Glomerular endothelial cell (primary cell): ENCODE measurements at places on chromosomes 2 and 18. TPM values are rescaled to one million over a fixed set of nuclear protein-coding genes. Genes with fewer than 3 reads are reported as not detected.
A peak's percentile ranks its signal among the peaks of the same experiment; 100 is the strongest.

DNA sequence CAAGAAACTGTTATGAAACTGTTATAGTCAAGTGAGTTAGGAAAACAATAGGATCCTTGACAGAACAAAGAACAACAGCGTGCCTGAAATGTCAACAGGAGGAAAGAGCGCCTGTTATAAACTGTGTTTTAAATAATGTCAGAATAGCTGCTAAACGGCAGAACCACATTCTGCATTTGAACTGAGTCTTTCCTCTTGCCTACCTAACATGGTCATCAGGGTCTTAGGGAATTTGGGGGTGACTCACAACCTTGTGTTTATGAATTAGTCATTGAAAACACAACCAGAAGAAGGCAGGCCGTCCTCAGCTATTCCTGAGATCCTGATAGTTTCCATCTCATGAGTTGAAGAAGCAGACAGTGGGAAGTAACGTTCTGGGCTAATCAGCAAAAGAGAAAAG lies 222.0 kb upstream of the FN1 start:
- DNase-seq = peak; percentile 65

- DNase-seq = no peak
Observed at GRCh38 chr18:2898186-2898640, 51.4 kb downstream of the EMILIN2 start.

DNA sequence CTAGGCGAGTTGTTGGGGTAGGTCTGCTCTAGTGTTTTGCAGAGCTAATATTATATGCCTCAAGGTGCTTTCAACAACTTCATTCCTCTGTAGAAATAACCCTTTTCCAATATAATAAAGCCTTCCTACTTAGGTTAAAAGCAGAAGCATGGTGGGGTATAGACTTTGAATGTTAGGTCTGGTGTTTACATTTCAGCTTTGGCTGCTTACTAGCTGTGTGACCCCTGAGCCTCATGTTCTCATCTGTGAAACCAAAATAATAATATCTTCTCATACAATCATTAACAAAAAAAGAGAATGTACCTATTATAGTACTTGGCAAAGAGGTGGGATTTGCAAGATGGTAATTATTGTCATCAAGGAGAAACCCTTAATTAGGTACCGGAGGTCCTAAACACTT lies 386.6 kb downstream of the NBAS start:
- DNase-seq = no peak

The LONRF2 gene
- under 0.01 and 0.19 TPM in 2 replicates for total RNA-seq

DNA sequence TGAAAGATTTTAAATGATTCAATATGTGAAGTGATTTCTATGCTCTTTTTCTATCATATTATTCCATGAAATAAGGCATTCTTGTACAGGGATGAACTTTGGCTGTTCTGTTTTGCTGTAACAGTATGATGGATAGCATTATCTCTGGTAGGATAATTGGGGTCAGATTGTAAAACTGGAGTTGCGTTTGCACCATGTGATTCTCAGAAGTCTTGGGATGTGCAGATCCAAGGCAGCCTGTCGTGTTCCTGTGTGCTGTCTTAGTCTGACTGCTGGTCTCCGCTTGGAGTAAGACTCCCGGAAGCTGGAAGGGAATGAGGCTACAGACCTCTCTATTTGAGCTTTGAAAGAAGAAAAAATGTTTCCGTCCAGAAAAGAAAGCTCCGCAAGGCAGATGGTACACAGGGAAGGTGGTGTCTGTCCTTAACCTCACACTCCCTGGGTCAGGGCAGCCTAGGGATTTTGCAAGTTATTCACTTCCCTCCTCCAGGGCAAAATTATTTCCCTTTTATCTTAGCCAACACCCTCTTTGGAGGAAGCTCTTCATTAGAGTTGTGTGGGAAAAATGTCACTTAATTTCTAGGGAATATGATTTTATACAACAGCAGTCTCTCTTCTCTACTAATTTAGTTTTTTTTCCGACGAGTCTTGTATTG lies 250.6 kb downstream of the PTPRM start:
- no peak for DNase-seq

DNA sequence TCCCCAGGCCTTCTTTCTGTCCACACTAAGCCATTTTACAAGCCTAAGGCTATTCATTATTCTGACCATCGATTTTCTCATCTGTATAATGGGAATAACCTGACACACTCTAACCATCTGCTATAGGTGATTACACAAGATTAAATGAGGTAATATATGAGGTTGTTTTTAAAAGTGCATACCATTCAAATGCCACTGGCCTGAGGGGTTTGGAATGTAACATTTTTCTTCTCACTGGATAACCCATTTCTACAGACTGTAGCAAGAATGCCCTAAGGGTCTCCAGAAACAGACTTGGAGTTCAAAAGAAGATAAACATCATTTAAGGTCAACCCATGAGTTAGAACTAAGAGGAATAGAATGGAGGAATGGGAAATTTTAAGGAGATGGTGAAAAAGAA lies 111.7 kb upstream of the SETBP1 start:
- DNase-seq = no peak
